Esophagus muscularis mucosa (tissue), 4 donors: ENCODE measurements at places on chromosomes 3 and 15. TPM values are rescaled to one million over a fixed set of nuclear protein-coding genes. Genes with fewer than 3 reads are reported as not detected.

Gene SH2D7
- not detected for total RNA-seq

Gene TMEM39A
- total RNA-seq, result 22.7 TPM

Gene PLA2G4B
- 1.5 TPM for total RNA-seq

DNA sequence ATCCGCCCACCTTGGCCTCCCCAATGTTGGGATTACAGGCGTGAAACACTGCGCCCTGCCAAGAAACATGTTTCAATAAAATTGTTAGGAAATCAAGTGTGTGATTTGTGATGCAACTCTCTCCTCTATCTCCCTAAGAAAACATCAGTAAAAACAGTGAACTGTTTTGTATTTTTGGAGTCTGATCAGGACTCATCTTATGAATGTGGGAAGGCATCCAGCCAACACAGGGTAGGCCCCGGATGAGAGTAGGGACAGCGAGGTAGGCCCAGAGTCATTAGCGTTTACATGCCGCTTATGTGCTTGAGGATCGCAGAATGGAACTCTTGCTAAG lies 884 bp upstream of the GLYCTK start:
- DNase-seq, result no peak

DNA sequence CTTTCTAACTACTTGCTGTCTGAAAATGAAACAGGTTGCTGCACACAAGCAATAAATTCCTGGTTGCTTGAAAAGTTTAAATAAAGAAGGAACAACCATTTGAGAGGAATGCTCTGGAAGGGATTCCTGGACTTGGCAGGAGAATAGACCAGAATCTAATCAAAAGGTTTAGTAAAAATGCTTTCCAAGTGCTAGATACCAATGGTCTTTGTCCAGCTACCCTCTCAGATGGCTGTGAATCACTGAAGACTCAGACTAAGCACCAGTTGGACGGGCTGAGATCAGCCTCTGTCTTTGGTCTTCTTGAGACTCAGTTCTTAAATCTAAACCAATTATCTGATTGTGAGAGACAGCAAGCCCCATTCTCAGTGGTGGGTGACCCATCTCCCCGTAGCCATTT lies 27.7 kb upstream of the LPP start:
- DNase-seq, result no peak

GRCh38 chr3:42764115-42764514 lies 8.9 kb downstream of the CCDC13 start:
- DNase-seq, result no peak

Gene CTSH
- 56.1 TPM for total RNA-seq

DNA sequence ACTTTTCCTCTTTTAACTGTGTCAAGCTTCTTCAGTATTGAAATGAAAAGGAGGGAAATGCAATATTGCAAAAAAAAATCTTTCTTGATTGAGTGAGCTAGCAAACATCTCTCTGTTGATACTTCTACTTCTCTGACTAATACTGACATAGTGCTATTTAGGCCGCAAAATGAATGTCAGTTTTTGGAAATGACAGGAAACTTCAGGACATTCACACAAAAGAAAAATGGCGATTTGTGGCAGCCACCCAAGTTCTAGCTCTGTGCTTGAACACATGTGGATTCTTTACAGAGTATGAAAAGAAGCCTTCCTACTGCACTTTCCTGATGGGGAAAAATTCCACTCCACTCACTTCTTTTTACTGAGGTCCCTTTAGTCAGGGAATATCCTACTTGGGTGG lies 486.8 kb upstream of the ALCAM start:
- DNase-seq, result no peak

DNA sequence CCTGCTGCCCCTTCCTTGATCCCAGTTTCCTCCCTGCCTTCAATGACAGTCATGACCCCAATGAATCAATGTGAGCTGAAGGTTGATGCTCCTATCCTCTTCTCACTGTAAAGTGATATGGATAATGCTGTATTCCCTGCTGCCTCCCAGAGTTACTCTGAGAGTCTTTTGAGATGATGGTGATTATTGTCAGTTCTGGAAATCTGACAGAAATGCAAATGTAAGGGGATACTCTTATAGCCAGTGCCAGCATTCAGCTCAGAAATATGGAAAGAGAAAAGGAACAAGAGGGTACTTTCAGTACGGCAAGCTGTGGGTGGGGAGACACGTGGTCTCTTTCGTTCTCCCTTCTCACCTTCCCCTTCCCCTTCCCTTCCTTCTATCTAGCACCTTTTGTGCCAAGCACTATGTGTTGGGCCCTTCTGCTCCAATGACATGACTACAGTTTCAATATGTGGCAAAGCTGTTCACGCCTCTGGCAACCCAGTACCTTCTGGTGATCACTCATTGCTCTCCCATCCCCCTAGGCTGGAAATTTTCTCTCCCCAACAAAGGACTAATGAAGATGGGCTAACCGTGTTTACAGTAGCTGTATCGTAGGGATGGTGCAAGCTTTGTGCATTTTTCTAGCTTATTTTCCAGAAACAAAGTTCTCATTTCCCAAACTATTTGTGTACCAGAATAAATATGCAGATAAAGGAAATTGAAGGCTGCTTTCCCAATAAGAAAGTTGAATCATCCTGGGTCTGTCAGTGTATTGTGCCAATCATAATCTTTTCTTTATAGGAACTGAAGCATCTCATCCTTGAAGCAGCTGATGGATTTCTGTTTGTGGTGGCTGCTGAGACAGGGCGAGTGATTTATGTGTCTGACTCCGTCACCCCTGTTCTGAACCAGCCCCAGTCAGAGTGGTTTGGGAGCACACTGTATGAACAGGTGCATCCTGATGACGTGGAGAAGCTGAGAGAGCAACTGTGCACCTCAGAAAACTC lies 70.3 kb downstream of the ARNT2 start:
- DNase-seq, result no peak

GRCh38 chr15:67784856-67785430 lies 40.4 kb upstream of the SKOR1 start:
- DNase-seq, result peak; percentile 57

DNA sequence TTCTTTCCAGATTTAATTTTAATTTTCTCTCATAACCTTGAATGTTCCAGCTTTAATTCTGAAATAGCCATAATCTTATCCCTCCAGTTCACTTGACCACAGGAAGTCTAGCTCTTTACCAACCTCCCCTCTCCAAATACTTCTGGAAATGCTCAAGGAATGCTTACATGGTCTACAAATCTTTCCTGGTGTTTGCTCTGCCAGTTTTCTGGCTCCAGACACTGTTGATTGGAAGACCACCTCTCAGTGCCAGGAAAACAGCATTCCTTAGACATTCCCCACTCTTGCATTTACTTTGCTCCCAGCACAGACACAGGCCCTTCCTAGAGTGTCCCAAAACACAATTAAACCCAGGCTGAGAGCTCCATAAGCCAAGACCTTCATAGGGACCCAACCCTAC lies 98.6 kb downstream of the MESD start:
- no peak for DNase-seq

DNA sequence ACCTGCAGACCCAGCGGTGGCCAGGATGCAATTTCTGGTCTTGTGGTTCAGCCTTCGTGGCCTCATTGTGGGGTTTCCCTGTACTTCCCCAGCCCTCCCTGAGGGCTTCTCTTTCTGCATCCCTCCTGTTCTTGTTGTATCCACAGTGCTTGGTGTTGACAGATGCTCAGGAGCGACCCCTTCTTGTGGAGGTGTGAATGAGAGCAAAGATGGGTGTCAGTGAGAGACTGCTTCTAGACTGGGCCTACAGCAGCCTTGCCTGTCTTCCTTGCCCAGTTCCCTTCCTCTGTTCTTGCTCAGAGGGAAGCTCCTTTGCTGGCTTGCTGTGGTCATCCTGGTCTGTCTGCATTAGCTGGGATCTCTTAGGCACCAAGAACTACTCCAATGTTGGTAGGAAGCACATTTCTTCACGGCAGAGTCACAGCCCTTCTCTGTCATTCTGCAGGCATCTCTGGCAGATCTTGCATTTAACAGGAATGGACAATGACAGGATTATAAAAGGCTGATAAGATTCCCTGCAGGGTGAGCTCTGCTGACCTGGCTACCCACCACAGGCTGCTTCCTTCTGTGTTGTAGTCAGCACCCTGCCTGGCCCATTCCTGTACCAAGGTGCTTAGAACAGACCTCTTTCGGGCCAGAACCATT lies 317.8 kb upstream of the C2CD4B start:
- no peak for DNase-seq

GRCh38 chr15:57824186-57824585 lies 117.7 kb downstream of the POLR2M start:
- DNase-seq, result no peak

- no peak for DNase-seq
Measured at GRCh38 chr3:84789961-84790360, 168.8 kb upstream of the CADM2 start.

DNA sequence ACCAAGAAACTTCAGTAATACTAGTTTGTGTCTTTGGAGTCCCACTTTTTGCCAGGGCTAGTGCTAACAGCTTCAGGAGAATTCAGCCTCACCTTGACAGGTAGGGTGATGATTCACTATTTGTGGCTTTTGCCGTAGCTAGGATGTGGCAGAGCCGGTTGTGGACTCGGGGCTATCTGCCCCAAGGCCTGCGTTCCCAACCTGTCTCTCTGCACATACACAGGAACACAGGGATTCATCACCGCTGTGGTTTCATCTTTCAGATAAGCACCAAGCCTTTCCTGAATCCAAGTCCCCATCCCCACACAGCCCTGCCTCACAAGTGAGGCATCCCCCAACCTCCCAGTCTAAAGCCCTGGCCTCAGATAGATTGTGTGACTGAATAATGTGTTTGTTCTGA lies 45.2 kb upstream of the POLG start:
- no peak for DNase-seq

DNA sequence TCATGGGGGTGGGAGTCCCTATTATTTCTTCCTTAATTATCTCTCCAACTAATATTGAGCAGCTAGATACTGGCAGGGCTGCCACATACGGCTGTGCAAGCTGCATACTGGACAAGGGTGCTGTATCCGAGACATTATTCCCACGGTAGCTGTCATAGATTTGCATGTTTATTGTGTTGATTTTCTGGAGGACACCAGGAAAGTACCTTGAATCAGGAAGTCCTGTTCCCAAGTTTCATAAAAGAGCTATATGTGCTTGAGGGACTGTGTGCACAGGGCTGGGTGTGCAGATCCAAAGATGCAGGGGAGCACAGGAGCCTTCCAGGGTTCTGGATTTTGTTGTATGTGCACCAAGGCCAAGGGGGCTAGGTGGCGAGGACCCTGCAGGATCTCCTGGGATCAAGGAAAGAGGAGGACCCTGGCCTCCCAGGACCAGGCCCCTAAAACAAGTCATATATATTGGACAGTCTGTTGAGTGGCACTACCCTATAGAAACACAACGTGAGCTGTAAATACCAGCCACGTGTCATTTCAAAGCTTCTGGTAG lies 119.2 kb upstream of the ALDH1A3 start:
- DNase-seq, result no peak

GRCh38 chr3:140344082-140344454 lies 333.8 kb upstream of the TRIM42 start:
- DNase-seq, result no peak

GRCh38 chr15:91196768-91197167 lies 96.7 kb downstream of the SV2B start:
- no peak for DNase-seq

Gene SUMF1
- total RNA-seq, result 28.7 TPM

Gene MORC1
- not detected for total RNA-seq

DNA sequence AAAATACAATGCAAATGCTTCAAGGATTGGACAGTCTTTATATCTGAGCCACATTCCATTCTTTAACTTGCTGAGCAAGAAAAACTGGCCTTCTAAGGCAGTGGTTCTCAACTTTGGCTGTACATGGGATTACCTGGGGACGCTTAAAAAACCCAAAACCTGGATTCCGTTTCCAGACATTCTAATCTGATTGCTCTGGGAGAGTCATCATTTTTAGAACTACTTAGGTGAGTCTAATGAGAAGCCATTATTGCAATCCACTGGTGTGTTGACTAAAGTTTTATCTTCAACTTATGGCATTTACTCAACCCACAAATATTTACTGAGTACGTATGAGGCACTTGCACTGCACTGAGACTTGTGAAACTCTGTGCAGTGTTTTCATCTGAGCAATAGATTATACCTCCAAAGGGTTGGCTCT lies 195.7 kb upstream of the ATP11B start:
- DNase-seq, result no peak

GRCh38 chr3:51099794-51100535 lies 285.1 kb upstream of the MANF start:
- DNase-seq, result no peak

Gene NTRK3
- total RNA-seq, result 1.7 TPM

Gene ROPN1
- total RNA-seq, result not detected

- no peak for DNase-seq
Measured at GRCh38 chr15:33654860-33655259, 313.4 kb upstream of the CHRM5 start.

GRCh38 chr3:30766522-30766921 lies 127.9 kb downstream of the GADL1 start:
- DNase-seq, result no peak

DNA sequence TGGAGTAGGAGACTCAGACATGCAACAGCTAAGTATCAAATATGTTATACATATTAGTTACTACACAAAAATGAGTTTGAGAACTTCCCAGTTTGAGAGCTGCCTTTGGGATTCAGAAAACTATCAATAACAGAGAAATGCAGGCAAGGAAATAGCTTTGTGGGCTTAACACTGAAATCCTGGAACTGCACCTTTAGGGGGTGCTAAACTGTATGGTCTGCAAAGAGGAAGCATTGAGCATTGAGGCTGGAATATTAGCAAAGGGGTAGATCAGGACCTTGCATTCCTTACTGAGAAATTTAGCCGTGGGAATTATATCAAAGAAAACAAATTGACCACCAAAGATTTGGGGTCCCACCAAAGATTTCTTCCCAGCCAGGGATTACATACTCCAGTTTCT lies 580.0 kb downstream of the ZNF385D start:
- no peak for DNase-seq

- DNase-seq, result no peak
Measured at GRCh38 chr3:8509961-8510360, 8.3 kb downstream of the LMCD1 start.

GRCh38 chr3:125116311-125117080 lies 60.7 kb upstream of the HEG1 start:
- no peak for DNase-seq

GRCh38 chr3:162468791-162469190 lies 972.2 kb downstream of the OTOL1 start:
- no peak for DNase-seq

- no peak for DNase-seq
Measured at GRCh38 chr15:101781928-101782327, 21.4 kb upstream of the OR4F6 start.

Gene MEX3B
- total RNA-seq, result 1.5 TPM

Gene PML
- 55.6 TPM for total RNA-seq

Gene FBLN2
- total RNA-seq, result 244 TPM

- no peak for DNase-seq
Measured at GRCh38 chr3:12995389-12996180, 77.6 kb downstream of the IQSEC1 start.

DNA sequence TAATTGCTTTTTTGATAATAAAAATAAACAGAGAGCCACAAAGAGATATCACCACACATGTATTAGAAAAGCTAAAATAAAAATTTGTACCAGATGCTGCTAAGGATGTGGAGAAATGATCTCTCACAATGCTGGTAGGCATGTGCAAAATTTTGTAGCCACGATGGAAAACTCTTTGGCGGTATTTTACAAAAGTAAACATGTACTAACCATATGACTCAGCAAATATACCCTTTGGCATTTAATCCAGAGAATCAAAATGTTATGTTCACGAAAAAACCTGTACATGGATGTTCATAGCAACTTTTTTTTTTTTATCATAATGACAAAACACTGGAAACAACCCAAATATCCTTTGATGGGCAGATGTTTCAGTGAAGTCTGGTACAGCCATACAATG lies 261.2 kb downstream of the LPP start:
- no peak for DNase-seq

Gene CCR8
- total RNA-seq, result not detected

Gene FOXL2NB
- not detected for total RNA-seq

Gene MED12L
- total RNA-seq, result 0.42 TPM
